ENCODE measurements at places on chromosomes 16 and 17.

DNA sequence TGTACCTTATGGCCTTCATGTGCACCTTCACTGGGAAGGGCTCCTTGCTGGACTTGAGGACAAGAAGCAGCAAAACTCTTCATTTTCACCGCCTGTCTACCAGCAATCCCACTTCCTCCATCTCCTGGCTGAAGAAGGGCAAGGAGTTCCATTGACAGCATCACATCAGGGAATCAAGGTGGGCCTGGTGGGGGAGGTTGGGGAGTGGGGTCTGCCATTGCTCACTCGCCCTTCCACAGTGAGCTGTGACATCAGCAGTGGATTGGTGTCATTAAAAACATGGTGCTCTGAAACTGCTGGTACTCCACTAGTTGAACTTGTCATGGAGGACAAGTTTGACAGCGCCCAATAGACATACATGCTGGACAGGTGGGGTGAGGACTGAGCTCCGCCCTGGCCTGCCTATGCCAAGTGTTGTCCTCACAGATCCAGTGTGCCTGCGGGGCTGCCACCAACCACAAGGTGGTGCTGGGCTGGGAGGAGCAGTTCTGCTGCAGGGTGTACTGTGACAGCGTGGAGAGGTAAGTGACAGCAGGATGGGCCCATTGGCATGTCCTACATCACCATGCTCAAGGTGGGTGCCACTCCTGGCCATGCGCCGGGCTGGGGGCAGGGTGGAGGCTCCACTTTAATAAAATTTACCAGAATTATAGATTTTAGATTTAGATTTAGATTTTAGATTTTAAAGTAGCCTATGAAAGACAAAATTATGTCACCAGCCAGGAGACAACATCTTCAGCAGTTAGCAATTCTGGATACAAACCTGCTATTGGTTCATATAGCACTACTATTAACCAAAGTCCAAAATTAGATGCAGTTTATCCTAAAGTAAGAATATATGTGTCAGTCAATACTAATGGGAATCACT, 1729.1 kb downstream of the TP53TG3F start:
- no peak for DNase-seq

- no peak for DNase-seq
These were observed 28.7 kb downstream of the BRIP1 start for GRCh38 chr17:61834610-61835009.

- DNase-seq, result no peak
These were observed 441.0 kb upstream of the SOX9 start for GRCh38 chr17:71679832-71680231.

DNA sequence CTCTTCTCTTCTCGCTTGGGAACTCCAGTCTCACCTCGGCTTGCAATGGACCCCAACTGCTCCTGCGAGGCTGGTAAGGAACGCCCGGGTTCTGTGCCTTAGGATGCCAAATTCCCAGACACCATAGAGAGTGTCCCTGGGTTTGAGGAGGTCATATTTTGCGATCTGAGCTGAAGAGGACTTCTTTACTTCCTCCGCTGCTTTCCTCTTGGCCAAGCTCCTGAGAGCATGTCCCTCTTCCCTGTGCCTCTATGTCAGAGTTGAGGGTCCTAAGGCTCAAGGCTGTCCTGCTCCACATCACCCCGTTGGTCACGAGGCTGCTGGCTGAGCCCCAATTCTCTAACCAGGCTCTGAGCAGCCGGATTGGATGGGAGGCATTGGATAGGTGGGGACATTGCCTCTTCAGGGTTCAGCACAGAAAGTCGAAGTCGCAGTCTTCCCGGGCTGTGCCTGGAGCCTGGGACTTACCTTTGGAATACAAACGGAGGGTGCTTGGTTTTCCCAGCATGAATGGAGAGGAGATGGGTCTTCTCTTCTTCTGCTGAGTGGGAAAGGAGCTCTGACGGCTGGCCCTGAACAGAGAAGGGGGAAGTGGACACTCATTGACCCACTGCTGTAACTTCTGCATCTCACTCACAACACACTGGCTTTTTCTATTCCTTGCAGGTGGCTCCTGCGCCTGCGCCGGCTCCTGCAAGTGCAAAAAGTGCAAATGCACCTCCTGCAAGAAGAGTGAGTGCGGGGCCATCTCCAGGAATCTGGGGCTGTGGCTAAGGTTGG, 416 bp downstream of the MT1H start:
- DNase-seq, result no peak

- no peak for DNase-seq
These were observed 44.8 kb downstream of the PRMT7 start for GRCh38 chr16:68355447-68356248.

DNA sequence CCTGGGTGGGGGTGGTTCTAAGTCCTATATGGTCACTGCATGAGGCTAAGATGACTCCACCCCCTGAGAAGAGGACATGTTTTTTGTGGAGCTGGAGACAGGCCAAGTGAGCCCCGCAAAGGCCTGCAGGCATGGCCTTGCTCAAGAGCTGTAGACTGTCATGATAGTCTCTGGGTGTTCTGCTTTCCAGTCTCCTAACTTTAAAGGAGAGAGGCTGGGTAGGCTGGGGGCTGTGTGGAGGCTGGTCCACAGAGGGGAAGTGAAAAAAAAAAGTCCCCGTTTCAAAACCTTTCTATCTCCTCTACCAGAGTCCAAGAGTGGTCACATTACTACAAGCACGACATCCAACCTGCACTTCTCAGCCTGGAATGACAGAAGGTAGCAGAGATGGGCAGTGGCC, 27.1 kb downstream of the CDRT4 start:
- DNase-seq, result no peak

DNA sequence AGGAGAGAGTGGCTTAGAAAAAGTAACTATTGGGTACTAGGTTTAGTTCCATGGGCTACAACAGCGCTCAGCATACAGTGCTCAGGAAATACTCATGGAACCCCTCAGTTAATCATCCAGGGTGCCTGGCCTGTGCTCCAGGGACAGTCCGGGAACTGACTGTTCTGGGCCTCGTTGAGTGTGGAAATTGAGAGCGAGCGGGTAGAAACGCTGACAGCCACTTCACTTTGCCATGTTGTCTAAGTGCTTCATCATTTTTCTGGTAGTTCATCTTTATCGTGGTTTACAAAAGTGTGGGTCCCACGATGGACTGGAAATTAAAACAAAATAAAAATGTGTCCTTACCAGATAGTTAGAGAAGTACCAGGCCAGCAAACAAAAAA, 31.6 kb upstream of the DNAH17 start:
- no peak for DNase-seq

DNA sequence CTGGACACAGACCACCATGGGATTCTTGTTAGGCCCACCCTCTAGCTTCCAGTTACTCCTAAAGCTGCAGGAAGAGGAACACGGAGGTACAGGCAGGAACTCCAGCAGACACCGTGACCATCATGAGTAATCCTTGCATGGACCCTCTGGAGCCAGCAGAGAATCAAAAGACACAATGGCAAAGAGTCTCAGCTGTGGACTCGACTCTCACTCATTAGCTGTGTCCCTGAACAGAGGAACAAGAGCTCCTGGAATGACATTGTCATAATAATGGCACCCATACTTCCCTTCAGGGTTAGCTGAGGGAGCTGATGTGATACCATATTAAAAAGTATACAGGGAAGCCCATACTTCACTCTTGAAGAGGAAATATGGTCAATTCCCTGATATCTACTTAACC, 176.3 kb upstream of the ASIC2 start:
- DNase-seq, result no peak

DNA sequence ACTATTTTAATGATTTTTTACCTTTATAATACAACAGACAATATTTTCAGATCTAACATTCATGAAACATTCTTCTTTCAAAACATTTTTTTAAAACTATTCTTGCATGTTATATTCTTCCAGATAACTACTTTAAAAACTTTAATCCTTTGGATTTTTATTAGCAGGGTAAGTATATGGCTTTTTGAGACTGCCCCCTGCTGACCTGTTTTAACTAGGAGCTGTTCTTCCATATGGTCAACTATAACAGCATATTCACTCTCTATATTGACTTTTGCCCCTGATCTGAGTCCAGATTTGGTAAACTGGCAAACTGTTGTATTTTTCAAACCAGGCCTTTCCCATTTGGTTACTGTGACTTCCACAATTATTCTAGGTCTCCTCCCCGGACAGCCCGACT, 16.5 kb downstream of the ZNF18 start:
- no peak for DNase-seq

DNA sequence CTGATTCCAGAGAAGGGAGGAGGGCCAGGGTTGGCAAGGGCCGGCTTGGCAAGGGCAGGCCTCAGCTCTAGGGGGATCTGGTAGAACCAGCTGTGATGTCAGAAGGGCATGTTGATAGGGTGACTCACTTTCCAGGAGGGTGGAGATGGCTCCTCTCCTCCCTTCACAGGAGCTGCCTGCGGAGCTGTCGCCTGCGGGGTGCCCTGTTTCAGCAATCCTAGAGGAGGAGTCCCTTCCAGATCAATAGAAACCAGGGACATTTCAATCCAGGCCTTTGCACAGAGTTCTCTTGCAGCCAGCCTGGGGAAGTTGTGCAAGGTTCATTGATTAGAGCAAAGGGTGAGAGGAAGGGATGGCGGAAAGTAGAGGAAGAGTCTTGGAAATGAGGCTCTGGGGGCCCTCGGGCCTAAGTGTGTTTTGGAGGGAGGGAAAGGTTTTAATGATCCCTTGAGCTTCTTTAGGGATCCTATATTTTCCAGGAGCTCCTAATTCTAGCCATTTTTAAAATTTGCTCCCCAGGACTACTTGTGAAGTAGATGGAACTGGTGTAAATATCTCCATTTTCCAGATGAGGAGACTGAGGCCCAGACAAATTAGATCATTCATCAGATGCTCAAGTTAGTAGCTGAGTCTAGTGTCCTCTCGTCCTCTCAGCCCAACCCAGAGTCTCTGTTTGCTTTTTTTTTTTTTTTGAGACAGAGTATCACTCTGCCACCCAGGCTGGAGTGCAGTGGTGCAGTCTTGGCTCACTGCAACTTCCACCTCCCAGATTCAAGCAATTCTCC, 24.8 kb upstream of the CSNK2A2 start:
- DNase-seq, result no peak

DNA sequence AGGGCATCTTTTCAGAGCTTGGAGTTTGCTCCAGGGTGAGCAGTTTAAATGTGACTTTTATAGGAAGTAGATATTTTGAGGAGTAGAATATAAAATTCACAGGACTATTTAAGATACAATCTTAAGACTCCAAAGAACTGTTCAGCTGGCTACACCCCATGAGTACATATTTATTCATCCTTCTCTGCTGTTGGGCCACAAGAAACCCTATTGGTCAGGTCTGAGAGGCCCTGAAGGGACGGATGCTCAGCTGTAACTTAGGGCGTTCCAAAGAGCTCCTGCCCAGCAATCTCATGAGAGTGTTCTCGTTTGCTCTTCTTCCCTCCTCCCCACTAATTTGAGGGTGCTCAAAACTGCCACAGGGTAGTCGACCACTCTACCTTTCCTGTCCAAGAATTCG, 7.3 kb downstream of the ST6GALNAC2 start:
- DNase-seq, result no peak

DNA sequence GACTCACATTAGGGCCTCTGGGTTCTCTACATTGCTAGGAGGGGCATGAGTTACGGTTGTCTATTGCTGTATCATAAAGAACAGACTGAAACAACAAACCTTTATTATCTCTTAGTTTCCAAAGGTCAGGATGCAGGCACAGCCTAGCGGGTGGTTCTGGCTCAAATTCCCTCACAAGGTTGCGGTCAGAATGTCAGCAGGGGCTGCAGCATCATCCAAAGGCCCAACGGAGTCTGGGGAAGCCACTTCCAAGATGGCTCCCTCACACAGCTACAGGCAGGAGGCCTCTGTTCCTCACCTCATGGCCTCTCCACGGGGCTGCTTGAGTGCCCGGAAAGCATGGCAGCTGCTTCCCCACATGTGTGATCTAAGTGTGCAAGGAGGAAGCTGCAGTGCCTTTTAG, 29.6 kb upstream of the ZFPM1 start:
- no peak for DNase-seq

DNA sequence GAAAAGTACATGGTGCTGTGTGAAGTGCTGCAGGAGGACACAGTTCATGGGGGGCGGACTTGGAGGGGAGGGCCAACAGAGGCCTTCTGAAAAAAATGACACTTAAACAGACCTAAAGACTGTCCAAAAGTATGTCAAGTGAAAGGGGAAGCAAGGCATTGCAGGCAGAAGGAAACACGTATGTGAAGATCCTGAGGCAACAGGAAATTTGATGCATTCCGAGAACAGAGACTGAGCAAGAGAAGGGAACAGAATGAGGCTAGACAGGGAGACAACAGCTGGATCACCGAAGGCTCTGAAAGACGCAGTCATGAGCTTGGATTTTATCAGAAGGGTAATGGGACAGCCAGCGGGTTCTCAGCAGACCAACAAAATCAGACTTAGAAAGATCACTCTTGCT, 1.1 kb downstream of the IFT20 start:
- DNase-seq, result no peak

GRCh38 chr16:15461376-15461775, 27.0 kb downstream of the BMERB1 start:
- no peak for DNase-seq

GRCh38 chr16:78184238-78185183, 85.1 kb downstream of the WWOX start:
- no peak for DNase-seq

- DNase-seq, result no peak
These were observed 41.0 kb downstream of the TADA2A start for GRCh38 chr17:37447641-37448040.

- no peak for DNase-seq
These were observed 89.3 kb downstream of the RPGRIP1L start for GRCh38 chr16:53614346-53614745.

GRCh38 chr17:19978209-19978802, 678 bp upstream of the AKAP10 start:
- DNase-seq, result no peak
